ENCODE measurements at places on chromosomes 1 and 21. TPM values are rescaled to one million over a fixed set of nuclear protein-coding genes. Genes with fewer than 3 reads are reported as not detected.
A peak's percentile ranks its signal among the peaks of the same experiment; 100 is the strongest.

- no peak for DNase-seq
These were observed 115.6 kb downstream of the TNFSF18 start for GRCh38 chr1:172935062-172935592.

- no peak for DNase-seq
These were observed 91.5 kb downstream of the MRPL39 start for GRCh38 chr21:25515484-25516405.

- DNase-seq, result no peak
These were observed 28.7 kb upstream of the SLC45A3 start for GRCh38 chr1:205709059-205709398.

DNA sequence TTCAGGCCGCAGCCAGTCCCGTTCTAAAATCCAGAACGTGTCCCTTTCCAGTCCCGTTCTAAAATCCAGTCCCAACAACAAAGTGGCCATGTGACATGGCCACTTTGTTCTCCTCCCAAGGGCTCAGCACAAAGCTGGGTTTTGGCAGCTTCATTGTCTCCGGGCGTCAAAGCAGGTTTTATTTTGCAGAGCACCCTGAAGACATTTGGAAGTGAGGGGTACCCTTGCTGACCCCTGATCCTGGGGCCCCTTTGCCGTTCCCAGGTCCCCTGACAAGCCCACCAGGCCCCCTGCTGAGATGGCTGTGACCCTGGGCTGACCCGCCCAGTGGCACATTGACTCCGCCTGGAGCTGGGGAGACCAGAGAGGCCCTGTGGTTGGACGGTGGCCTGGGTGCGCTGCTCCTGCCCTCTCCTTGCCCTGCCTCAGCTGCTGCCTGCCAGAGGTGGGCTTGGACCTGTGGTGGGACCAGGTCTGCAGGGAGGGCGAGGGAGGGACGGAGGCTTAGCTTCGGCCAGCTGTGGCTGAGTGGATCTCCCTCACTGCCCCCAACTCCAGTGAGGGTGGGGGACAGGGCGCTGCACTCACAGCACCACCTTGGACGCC is 4.3 kb downstream of the PFKL start:
- no peak for DNase-seq

DNA sequence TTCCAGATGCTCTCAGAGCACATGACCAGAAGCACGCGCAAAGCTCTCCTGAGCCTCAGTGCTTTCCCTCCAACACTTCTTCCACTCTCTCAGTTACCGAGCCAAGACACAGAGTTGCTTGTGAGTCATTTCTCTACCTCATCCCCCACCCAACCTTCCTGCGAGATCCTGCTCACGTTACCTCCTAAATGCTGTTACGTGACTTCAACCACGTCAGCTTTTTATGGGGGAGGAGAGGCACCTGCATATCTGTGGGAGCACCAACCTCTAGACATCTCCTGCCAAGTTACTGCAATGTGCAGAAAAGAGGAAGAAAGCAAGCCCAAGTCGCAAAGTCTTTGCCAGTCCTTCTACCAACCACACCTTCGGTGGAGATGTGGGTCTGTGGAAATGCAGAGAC is 27.2 kb upstream of the ERG start:
- no peak for DNase-seq

DNA sequence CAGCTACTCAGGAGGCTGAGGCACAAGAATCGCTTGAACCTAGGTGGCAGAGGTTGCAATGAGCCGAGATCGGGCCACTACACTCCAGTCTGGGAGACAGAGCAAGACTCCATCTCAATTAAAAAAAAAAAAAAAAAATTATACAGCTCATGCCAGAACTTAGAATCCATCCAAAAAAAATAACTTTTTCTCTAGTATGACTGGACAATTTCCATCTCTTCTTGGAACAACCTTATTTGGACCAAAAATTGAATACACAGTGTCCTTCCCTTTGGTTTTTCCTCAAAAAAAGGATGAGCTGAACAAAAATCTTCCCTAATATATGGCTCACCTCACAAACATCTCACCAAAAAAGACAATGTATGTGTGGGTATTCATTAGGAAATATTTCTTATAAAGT is 73.7 kb downstream of the TOR3A start:
- no peak for DNase-seq

GRCh38 chr1:9900142-9901043 is 9.7 kb downstream of the CTNNBIP1 start:
- no peak for DNase-seq

The GNPAT gene
- total RNA-seq, result 32.0 TPM

DNA sequence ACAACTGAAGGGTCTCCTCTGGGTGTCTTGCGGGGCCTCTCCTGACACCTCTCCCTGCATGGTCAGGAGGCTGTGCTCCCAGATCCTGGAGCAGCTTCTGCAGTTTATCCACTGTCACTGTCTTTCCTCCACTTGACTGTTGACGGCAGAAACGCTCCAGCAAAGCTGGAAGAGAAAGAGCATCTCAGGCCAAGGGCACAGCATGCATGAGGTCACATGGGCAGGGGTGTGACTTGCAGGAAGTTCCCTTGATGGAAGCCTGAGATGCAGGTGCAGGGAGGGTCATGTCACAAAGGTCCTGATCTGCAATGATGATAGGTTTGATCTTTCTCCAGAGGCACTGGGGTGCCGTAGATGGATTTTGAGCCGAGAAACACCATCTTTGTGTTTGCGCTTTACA is 23.3 kb downstream of the SLC44A3 start:
- DNase-seq, result no peak

The DIRAS3 gene
- total RNA-seq, result 0.92 TPM

- peak; percentile 80 for DNase-seq
These were observed at the start of gene TLCD4 for GRCh38 chr1:95117207-95118066. TSS of gene TLCD4 (plus strand) at chr1:95117355. CDS start at chr1:95143902, 26,547 bp downstream.

DNA sequence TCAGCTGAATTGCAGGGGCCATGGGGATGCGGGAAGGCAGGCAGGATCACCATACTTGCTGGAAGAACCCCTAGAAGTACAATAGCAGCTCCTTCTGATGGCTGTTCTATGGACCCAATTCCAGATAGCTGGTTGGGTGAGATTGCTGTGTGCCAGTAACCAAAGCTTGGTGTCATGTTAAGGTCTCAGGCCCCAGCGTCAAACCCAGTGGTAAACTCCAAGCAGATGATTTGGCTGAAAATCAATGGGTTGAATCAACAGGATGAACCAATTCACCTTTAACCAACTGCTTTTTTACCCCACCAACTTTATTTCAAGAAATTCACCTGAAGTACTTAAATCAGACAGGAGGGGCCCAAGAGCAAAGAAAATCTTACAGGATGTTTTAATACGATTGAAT is 37.8 kb downstream of the C8B start:
- no peak for DNase-seq

GRCh38 chr1:165137551-165138316 is 218.8 kb downstream of the LMX1A start:
- no peak for DNase-seq

GRCh38 chr1:66400660-66401059 is 133.3 kb upstream of the SGIP1 start:
- no peak for DNase-seq

- no peak for DNase-seq
These were observed 4.3 kb upstream of the LHX9 start for GRCh38 chr1:197912739-197913494.

The PDZK1IP1 gene
- total RNA-seq, result 0.75 TPM

DNA sequence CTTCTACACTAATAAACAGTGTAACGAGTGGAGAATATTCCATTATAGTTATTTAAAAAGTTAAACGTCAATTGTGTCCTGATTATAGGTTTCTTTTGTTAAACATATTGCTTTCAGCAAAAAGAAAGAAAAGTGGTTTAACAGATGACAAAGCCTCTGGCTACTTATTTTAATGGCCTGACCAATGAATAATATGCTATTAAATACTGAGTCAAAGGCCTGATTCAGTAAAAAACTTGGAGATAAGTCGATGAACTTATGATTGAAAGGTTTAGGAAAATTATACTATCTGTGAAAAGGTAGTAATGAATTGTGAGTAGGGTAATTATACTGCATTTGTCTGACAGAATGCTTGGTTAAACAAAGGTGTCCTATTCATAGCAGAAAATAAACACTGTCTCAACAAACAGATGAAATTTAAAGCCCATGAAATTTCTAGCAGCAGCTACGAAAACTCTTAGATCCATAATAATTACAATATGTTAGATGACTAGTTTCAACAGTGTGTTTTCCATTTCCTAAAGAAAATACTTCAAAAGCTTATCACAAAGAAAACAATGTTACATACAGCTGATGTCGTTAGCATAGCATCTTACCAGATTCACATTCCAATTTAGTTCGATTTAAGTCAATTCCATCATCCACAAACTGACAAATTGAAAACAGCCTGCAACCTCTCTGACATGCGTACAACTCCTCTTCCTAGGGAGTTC is 6.2 kb downstream of the TMEM59 start:
- no peak for DNase-seq

DNA sequence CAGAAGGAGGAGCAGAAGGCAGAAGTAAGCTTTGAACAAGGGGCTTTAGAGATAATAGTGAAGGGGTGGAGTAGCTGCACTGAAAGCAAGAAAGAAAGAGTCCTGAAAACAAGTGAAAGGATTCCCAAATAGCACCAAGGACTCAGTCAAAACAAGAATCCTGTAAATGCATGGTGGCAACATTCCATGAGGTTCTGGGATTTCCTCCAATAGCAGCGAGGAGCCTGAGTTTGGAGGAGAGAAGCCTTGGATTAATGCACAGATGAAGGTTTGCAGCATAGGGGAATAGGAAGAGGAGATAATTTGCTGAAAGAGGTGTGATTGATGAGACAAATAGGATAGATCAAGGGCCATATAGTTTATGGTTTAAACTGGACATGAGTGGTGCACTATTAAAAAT is 10.9 kb downstream of the KRTAP22-2 start:
- no peak for DNase-seq

DNA sequence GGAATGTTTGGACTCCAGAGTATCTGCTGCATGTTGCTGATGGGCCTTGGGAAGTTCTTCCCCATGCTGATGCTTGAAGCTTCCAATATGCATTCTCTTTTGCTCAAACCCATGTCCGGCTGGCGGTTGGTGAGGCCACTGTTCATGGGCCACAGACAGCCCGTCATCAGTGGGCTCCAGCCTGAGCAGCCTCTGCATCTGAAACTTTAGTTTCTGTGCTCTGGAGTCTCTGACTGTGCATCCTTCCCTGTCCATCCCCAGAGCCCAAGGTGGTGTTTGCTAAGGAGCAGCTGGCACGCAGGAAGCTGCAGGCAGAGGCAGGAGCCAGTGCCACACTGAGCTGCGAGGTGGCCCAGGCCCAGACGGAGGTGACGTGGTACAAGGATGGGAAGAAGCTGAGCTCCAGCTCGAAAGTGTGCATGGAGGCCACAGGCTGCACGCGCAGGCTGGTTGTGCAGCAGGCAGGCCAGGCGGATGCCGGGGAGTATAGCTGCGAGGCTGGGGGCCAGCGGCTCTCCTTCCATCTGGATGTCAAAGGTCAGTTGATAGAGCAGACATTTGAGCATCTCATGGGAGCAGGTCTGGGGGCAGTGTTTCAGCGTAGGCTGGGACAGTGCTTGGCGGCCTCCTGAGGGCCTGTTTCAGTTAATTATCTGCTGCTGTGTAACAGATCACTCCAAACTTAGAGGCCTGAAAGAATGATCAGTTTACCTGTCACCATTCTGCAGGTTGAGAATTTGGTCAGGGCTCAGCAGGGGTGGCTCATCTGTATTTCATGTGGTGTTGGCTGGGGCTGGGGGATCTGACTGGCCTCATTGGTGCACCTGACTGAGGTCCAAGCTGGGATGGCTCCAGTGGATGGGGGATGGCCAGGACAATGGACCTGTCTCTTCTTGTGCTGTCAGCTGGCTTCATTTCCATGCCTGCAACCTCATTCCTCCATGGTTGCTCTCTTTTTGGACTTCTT is 16.6 kb downstream of the OBSCN start:
- no peak for DNase-seq

GRCh38 chr1:109476825-109477224 is 6.9 kb upstream of the ATXN7L2 start:
- no peak for DNase-seq

GRCh38 chr1:118987468-118988185 is 516 bp downstream of the TBX15 start:
- DNase-seq, result no peak

- DNase-seq, result no peak
These were observed 1192.7 kb downstream of the KCNT2 start for GRCh38 chr1:195415584-195415983.

The LEFTY2 gene
- not detected for total RNA-seq

The SFN gene
- total RNA-seq, result not detected

DNA sequence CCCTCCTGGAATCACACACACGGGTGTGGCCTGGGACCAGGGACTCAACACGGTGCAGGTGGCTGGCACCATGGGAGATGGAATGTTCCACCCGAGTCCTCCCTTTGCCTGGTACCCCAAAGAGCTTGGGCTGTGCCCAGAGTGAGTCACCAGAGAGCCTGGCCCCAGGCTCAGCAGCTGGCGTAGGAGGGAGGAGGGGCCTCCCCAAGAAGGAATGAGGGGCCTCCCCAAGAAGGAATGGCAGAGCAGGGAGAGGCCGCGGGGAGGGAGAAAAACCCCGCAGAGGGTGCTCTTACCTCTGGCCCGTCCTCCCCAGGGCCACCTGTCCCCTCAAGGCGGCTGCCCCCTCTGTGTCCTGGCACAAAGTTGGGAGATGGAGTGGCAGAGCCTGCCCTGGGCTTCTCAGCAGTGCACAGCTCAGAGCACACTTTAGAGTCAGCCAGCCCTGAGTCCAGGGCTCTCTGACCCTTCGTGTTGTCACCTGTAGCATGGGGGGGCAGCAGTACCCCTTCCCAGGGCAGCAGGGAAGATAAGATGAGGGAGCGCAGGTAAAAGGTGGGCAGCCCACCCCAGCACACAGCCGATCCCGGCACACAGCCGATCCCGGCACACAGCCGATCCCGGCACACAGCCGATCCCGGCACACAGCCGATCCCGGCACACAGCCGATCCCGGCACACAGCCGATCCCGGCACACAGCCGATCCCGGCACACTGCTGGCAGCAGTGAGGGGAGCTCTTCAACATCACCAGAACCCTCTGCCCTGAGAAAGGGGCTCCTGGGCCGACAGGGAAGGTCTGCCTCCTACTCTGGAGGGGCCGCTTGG is 20.2 kb upstream of the KCNAB2 start:
- no peak for DNase-seq

- DNase-seq, result no peak
These were observed 96.7 kb upstream of the KLHDC7A start for GRCh38 chr1:18384059-18384458.

DNA sequence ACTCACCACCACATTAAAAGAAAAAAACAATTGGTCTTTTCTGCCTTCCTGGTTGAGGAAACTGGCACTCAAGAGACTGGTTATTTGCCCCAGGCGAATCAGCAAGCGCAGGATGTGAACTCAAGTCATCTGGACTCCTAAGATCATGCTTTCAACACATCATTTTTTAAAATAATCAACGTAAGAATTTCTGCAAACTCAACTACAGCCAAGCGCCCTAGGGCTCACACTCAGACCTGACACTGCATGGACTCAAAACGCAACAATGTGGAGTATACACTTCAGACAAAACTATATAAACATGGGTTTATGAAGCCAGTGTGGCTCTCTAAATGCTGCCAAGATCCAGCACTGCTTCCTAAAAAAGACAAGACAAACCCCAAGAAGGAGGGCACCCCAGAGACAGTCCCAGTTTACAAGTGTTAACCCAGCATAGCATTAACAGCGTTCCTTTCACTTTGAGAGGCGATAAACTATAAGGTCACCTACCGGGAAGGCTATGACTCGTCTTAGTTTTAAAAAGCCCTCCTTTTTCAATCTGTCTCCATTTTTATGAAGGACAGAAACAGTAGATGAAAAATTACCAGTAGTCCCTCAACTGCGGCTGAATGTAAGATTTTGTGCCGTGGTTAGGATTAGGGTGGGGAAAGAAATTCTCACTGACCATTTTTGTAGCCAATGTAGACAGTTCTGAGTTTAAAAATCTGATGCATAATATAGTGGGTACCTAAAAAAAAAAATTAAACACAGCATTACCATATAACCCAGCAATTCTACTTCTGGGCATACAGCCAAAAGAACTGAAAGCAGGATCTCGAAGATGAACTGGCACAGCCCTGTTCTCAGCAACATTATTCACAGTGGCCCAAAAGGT is 54.8 kb downstream of the SIPA1L2 start:
- no peak for DNase-seq

Data from liver (tissue), 10 donors.